ENCODE measurements at places on chromosomes 5 and 9.

DNA sequence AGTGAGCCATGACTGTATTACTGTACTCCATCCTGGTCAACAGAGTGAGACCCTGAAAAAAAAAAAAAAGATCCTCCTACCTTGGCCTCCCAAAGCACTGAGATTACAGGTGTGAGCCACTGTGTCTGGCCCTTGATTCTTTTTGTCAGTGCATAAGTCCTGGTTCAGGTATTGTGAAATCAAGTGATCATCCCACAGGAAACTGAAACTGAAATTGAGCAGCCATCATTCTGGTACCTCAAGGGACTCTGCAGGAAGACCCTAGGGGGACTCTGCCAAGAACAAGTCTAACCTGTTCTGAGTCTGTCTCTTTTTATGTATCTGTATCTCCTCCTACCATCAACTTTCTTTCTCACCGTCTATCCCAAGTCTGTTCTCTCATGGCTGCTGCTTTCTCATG is 1.9 kb upstream of the DCAF10 start:
- no peak for DNase-seq

DNA sequence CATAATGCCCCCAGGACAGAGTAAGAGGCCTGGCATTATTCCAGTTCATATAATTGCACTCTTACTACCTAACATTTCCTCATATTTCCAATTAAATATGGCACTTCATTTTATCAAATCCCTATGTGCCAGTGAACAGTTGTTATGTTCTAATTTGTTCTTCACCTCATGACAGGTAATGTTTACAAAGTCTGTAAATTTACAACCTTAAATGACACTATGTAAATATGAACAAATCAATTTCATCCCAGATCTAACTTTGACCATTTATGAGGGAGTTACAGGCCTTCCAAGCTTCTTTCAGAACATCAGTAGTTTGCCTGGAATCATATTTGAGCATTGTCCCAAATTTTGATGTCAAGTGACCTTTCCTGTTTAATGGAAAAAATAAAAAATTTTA is 592.6 kb upstream of the CDH6 start:
- DNase-seq: no peak

GRCh38 chr5:178206166-178207101 is 2.1 kb downstream of the HNRNPAB start:
- DNase-seq: no peak

DNA sequence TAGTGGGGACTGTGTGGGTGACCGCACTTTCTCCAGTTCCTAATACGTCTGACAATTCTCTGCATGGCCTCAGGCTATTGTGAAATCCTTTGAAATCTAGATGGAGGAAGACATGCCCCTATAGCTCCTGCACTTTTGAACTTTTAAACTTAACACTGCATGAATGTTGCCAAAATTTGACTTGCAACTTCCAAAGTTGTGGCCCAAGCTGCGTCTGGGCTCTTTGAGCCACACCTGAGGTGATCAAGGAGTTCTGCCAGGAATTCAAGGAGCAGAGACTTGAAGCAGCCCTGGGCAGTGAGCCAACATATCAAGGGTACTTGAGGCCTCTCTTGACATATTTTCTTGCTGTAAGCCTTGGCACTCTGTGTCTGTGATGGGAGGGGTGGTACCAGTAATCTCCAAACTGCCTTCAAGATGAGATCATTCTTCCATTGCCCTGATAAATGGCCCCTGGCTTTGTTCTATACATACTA is 1336.1 kb upstream of the CDH9 start:
- DNase-seq: no peak

GRCh38 chr9:21919377-21920362 is 74.5 kb downstream of the CDKN2A start:
- DNase-seq: no peak

- DNase-seq: no peak
Observed at GRCh38 chr5:9653811-9654210, 23.7 kb upstream of the TAS2R1 start.

- no peak for DNase-seq
Observed at GRCh38 chr9:37309136-37309535, 113.4 kb upstream of the GRHPR start.

GRCh38 chr5:173004447-173004846 is 20.9 kb downstream of the ATP6V0E1 start:
- no peak for DNase-seq

- no peak for DNase-seq
Observed at GRCh38 chr9:102507044-102507687, 488.0 kb upstream of the CYLC2 start.

- DNase-seq: no peak
Observed at GRCh38 chr5:141343242-141343952, at the start of gene PCDHGA3. Gene PCDHGA3, plus strand, starts transcription at chr5:141343829. Its CDS starts 205 bp downstream, at chr5:141344034.

DNA sequence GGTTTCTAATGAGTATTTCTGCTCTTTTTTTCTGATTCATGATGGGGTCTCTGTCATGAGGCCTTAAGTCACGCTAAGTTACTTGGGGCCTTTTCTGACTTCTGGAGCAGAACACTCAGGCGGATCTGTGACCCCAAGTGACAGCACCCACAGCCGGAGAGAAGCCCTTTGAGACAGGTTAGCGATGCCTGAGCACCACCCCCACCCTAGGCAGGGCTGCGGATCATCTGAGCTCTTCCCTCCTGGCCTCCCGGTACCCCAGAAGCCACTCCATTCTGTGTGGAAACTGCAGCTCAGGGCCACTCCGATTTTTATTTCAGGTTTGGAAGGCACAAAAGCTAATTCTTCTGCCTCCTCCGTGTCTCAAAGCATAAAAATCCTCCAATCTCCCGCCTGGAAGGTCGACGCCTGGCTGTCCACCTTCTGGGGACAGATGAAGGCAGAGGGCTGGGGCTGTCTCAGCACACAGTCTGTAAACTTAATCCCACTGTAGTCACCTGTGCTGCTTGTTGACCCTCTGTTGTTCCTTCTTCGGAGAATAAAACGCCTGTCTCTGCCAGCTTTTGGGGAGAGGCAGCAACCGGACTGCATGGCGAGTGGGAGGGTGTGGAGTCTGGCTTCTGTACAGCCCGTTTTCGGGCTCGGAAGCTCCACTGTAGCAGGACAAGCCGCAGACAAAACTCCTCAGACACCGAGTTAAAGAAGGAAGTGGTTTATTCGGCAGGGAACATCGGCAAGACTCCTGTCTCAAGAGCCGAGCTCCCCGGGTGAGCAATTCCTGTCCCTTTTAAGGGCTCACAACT is 88.8 kb downstream of the SPRY4 start:
- DNase-seq: no peak
